Panc1 (cell line): ENCODE measurements at places on chromosomes 4 and X. TPM values are rescaled to one million over a fixed set of nuclear protein-coding genes. Genes with fewer than 3 reads are reported as not detected.

Gene STBD1
- 4.9 TPM for total RNA-seq

GRCh38 chr4:54227256-54228055, 1.6 kb upstream of the PDGFRA start:
- DNase-seq: peak; percentile 39
- H3K27me3 ChIP-seq: peaks cover 11% of the 10 kb centered on the region; the same call in 1 of the 2 replicates
- H3K27ac ChIP-seq: no peak overlapping the region
- H3K36me3 ChIP-seq: no peaks in the 10 kb centered on the region

Gene ARL9
- total RNA-seq: 0.41 TPM

- no peaks in the 10 kb centered on the region for H3K4me1 ChIP-seq
- H3K27me3 ChIP-seq: no peaks in the 10 kb centered on the region
- H3K36me3 ChIP-seq: no peaks in the 10 kb centered on the region
- H3K4me3 ChIP-seq: no peak overlapping the region
These were observed 733.7 kb upstream of the PABPC4L start for GRCh38 chr4:134935320-134935719.

DNA sequence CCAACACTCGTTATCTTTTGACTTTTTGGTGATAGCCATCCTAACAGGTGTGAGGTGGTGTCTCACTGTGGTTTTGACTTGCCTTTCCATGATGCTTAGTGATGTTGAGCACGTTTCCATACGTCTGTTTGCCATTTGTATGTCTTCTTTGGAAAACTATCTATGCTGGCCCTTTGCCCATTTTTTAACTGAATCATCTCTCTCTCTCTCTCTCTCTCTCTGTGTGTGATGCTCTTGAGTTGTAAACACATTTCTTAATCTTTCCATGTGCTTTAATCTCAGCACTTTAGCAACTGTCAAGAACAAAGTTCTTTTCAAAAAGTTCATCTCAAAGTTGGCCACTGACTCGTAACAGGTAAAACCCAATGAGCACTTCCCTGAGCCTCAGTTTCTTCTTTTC, 10.5 kb downstream of the SORBS2 start:
- no peak overlapping the region for H3K27ac ChIP-seq
- DNase-seq: no peak
- H3K27me3 ChIP-seq: no peaks in the 10 kb centered on the region
- H3K4me3 ChIP-seq: no peak overlapping the region

DNA sequence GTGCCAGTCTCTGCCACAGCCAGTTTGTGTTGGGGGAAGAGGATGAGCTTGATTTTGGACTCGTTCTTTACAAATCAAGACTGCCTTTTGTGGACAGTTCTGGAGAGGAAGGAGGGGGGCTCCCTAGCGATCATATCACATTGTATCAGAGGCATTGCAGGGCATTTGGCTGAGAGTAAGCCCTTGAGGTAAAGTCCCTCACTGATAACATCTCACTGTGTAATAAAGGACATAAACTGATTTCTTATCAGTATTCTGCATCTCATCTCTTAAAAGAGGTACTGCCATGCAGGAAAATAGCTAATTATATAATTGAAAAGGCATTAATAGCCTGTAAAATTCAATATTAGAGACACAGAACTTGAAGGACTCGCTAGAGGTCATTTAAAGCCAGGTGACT, 6.1 kb upstream of the IGFBP7 start:
- peaks cover 3% of the 10 kb centered on the region; the same call in 1 of the 2 replicates for H3K27me3 ChIP-seq
- H3K4me1 ChIP-seq: no peaks in the 10 kb centered on the region
- no peaks in the 10 kb centered on the region for H3K36me3 ChIP-seq
- DNase-seq: no peak
- no peak overlapping the region for H3K4me3 ChIP-seq

Gene TRIML2
- not detected for total RNA-seq
